ENCODE measurements at places on chromosomes 3 and 15.

DNA sequence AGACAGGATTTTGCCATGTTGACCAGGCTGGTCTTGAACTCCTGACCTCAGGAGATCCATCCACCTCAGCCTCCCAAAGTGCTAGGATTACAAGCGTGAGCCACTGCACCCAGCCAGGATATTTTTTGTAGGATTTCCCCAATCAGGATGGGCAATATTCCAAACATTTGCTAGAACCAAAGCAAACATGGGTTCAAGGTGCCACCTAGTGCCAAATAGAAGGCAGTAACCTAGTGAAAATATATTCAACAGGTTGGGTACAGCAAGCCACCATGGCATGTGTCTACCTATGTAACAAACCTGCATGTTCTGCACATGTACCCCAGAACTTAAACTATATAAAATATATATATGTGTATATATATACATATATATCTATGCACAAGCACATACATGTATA, 185.9 kb upstream of the CADM2 start:
- DNase-seq: no peak

DNA sequence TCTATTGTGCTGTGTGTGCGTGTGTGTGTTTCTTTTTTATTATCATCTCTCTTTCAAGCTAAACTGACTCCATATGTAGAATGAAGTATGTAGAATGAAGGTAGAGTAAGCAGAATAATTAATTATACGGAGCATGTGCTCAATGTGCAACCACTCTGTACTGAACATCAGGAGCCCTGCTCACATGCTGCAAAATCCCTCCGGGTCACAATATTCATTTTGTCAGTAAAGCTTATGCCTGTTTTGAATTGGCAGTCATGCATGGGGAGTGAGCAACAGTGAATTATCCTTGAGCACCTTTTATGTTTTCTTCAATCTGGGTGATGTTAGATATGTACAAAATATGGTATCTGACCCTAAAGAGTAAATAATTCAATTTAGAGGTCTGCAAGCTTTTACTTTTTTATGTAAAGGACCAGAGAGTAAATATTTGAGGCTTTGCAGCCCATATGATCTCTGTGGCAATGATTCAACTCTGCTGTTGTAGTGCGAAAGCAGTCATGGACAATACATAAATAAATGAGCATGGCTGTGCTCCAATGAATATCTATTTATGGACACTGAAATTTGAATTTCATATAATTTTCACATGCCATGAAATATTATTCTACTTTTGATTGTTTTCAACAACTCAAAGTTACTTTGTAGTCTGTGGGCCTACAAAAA, 199.9 kb downstream of the VGLL3 start:
- no peak for DNase-seq

GRCh38 chr3:127425505-127426443, 137.9 kb upstream of the PRR20G start:
- DNase-seq: no peak

- DNase-seq: no peak
These were observed 7.1 kb downstream of the ATP2C1 start for GRCh38 chr3:130900959-130901358.

DNA sequence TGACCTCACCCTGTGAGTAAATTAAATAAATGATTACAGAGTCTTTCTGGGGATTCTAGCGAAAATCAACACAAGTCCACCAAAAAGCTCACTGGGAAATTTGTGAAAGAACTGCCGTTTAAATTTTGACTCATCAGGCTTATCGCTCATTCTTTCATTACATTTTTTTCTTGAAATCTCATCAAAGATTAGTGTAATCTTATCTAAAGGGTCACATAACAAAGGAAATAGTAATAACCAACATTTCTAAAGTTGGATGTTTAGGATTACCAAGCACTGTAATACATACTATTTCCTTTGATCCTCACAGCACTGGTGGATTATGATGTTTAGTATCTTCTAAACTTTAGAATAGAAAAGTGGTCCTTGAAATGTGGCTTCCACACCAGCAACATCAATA, 111.1 kb upstream of the CBLB start:
- no peak for DNase-seq

DNA sequence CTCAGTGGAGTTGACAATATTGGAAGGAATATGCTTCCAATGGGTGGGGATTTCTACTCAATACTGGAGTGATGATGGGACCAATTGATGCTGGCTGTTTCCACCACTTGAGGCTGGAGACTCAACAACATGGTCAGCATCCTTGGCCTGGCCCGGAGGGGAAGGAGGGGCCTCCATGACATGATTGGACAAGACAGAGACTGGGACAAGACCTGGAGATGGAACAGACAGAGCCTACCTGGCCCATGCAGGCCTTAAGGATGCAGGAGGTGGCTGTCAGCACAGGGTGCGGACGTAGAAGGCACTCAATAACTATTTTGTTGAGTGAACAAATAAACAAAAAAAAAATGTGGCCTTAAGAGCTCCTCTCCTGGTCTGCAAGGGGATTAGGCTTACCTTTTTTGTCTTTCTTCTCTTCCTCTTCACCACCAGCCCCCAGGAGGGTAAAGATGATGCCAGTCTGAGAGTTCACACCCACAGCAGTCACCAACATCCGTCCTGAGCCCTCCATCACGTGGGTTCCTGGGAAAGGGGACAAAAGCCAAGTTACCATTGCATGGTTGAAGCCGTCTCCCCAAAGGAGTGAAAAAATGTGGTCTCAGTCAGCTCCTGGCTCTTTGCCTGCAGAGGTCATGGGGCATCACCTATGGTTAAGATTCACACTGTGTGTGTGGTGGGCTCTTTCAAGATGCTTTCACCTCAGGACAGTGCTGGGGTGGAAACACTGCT, 67.1 kb upstream of the SEC13 start:
- DNase-seq: no peak

DNA sequence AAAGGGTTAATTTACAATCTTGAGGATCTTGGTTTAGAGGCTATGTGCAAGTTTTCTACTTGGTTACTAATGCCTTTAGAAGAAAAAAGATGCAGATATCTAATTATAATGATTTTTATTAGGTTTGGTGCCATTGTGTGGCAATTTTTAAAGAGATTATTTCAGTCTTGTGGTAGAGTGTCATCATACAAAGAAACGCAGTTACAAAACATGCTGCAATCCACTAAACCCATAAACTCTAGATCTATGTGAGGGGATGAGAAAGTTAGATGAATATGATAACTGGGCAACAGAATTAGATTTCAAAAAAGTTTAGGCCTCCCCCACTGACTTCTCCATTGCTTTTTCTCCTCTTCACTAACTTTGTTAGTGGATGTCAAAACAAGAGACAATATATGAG, 106.0 kb downstream of the ARPP21 start:
- DNase-seq: no peak

- DNase-seq: no peak
These were observed 3.4 kb upstream of the MUC20 start for GRCh38 chr3:195717416-195717815.

- no peak for DNase-seq
These were observed 434.5 kb downstream of the MFSD1 start for GRCh38 chr3:159236321-159236720.

GRCh38 chr15:98842973-98843285, 164.7 kb downstream of the PGPEP1L start:
- DNase-seq: no peak

- no peak for DNase-seq
These were observed 161.1 kb downstream of the TP63 start for GRCh38 chr3:189792046-189792929.

- DNase-seq: no peak
These were observed 611.7 kb downstream of the ZIC1 start for GRCh38 chr3:148020861-148021260.

DNA sequence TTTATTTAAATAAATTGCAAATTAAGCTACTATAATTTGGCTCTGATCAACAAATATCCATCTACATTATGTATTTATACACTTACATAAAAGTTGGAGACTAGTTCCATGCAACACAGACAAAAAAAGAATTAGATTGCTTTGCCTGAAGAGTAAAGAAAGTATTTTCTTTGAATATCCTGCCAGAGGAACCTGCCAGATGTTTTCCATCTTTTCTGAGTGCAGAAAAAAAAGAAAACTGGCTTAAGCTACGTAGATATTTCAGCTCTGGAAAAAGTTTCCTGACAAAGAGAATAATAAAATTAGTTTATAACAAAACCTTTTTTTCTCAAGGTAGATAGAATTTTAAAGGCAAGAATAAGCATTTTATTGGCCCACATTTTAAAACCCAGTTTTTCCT, 607.5 kb upstream of the NAALADL2 start:
- no peak for DNase-seq

GRCh38 chr3:25547943-25548674, 116.6 kb downstream of the TOP2B start:
- DNase-seq: no peak

- DNase-seq: no peak
These were observed 41.0 kb downstream of the BHLHE40 start for GRCh38 chr3:5020242-5020722.

DNA sequence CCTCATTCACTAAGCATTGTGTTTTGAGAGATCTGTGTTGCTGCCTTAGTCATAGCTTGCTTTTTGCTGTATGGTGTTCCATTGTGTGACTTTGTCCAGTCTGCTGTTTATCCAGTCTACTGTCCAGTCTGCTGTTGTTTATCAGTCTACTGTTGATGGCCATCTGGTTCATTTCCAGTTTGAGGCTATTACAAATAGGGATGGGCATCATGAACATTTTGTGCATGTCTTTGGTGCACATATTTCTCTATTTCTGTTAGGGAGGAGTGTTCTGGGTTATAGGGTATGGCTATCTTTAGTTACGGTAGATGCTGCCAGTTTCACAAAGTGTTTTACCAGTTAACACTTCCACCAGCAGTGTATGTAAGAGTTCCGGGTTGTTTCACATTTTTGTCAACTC, 22.2 kb upstream of the CLEC3B start:
- DNase-seq: no peak

DNA sequence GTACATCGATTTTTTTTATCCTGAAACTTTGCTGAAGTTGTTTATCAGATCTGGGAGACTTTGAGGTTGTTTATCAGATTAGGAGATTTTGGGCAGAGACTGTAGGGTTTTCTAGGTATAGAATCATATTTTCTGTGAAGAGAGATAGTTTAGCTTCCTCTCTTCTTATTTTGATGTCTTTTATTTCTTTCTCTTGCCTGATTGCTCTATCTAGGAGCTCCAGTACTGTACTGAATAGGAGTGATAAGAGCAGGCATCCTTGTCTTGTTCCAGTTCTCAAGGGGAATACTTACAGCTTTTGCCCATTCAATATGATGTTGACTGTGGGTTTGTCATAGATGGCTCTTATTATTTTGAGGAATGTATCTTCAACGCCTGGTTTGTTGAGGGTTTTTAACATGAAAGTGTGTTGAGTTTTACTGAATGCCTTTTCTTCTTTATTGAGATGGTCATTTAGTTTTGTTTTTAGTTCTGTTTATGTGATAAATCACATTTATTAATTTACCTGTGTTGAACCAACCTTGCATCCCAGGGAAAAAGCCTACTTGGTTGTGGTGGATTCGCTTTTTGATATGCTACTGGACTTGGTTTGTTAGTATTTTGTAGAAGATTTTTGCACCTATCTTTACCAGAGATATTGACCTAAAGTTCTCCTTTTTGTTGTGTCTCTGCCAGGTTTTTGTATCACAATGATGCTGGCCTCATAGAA, 14.9 kb upstream of the DNAAF4 start:
- DNase-seq: no peak

GRCh38 chr3:185362850-185363661, at the start of gene MAP3K13:
Gene MAP3K13, plus strand, starts transcription at chr3:185363136. Its CDS starts 65,446 bp downstream, at chr3:185428582.
- DNase-seq: no peak

GRCh38 chr3:171228240-171228639, 201.7 kb upstream of the SLC2A2 start:
- DNase-seq: no peak

DNA sequence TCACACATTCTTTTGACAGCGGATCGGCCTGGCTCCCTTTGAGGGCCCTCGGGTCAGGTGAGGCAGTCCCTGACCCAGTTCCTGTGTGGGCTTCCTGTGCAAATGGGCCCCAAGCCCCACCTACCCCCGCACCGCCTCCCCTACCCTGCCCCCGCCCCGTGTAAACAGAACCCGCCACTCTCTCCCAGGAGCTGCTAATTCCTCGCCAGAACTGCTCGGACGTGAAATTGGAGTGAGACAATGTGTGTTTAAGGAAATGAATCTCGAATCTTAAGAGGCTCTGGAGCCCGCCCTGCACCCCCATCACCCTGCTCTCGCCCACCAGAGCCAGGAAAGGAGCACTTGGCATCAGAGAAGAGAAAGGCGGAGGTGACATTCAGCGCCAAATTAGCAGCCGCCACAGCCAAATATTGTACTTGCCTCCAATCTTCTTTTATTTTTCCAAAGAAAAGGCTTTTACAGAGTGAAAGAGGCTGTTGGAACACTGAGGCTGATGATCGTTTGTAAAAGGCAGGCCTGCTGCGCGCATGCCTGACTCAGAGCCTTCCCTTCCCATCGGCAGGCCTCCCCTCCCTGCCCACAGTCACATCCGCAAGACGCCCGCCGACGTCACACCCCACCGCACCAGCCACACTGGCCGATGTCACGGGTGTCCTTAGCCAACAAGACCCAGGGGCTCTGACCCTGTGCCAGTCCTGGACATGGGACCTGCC, 53.1 kb downstream of the CACNA2D2 start:
- DNase-seq: no peak

DNA sequence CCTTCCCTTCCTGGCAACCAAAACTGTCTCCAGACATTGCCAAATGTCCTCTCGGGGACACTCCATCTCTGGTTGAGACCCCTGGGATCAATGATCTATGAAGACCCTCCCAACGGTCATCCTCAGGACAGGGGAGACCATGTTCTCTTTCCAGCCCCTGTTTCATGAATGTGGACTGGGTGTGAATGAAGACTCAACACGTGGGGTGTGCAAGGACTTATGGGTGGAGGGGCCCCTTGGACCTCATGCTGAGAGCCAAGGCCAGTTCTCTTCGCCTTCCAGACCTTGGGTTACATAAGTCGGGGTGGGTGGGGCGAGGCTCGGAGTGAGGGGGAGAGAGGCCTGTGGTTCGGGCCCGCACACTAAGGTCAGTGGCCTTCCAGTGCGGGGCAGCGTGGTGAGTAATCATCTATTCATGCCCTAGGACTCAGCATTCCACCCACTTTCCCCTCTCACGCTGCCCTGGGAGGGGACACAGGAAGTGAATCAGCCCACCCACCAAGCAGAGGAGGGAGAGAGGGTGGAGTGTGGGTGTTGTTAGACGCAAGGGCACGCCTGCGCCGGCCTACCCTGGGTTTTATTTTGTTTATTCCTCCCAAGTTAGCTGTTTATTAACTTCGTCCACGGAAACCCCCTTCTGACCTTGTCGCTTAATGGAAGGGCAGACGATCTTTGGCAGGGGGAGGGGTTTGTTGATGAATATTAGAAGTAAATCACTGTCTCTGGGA, 6.7 kb downstream of the PAQR5 start:
- DNase-seq: no peak

GRCh38 chr3:66348704-66349103, 127.9 kb downstream of the SLC25A26 start:
- DNase-seq: no peak

DNA sequence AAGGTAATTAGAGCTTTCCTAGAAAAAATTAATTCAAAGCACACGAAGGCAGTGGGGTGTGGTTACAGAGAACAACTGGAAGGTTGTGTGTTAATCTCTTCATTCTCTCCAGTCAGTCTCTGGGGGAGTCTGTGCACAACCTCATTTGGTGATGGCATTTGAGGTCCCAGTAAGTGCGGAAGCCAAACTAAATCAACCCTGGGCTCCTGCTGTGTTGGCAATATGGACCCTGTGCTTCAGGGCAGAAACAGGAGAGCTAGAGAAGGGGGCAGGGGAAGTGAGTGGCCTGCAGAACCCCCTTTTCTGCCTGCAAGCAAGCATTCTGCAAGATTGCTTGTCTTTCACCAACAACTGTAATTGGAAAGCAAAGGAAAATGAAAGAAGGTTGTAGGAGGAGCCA, 195.9 kb upstream of the ST8SIA2 start:
- DNase-seq: no peak

GRCh38 chr15:70474471-70475406, 288.6 kb downstream of the UACA start:
- DNase-seq: no peak

Measured in stimulated activated CD4-positive, alpha-beta T cell treated with anti-CD3 and anti-CD28 coated beads, TNF-alpha, amount 100 ng/mL, for 1 hour (primary cell).